Muscle of arm (tissue), 14 donors: ENCODE measurements at places on chromosomes 2 and 18.
A peak's percentile ranks its signal among the peaks of the same experiment; 100 is the strongest.

DNA sequence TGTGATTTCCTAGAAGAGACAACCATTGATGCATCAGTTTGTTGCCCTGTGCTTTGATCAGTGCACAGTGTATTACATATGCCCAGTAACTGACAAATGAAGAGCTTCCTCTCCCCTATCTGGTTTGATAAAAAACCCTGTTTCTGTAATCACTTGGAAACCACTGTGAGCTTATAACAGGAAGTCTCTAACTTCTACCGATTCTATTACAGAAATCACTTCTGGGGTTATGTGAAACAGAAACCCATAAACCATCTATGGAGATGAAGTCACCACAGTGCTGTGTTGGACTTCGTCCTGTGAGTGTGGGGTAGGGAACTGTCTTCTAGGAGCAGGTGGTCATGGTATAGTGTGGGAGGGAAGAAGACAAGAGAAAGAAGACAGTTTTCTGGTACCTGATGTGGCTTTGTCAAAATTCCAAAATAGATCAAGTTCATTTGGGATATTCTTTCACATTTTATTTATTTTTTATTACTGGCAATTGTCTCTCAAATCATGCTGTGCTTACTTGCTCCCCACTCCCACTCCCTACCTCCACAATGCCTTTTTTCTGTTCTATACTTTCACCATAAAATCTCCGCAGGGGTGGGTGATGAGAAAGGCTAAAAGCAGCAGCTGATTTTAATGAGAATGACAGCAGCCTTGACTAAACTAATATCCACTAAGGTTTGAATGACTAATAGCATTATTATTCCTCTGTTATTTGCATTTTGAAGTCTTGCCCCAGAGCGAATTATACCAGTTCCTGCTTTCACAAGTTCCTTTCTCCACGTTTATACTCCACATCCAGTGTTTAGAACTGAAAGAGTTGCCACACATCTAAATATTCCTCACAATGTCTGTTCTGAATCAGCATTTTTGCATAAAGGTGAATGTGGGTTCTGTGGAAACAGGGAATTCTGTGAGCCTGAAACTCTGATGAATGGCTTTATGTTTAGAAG lies 41.7 kb upstream of the RND3 start:
- no peak for DNase-seq

DNA sequence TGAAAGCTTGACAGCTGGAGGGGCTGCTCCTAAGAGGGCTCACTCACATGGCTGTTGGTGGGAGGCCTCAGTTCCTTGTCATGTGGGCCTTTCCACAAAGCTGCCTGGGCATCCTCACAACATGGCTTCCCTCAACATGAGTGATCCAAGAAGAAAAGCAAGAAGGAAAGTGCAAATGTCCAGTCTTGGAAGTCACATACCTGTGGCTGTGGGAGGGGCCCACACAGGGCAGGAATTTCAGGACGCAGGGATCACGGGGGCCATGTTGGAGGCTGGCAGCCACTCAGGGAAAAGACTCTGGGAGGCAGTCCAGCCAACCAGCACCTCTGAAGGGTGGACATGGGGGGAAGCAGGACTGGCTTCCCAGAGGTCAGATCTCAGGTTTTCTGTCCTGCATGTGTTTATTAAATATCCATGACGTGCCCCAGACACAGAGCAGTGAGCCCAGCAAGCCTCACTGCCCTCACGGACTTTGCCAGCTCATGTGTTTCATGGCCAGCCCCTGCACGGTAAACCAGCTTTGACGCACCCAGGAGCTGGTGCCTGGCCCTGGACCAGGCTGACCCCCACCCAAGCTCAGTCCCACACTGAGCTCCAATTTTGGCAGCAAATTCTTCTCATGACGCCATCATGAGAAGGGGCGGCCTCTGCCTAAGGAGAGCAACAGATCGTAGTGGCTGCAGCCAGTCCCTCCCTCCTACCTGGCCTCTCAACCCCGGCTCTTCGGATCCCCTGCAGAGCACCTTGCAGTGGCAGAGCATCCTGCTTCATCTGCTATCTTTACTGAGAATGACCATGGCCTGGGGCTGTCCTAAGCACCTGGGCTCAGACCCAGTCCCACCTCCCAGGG lies 34.7 kb upstream of the GPR17 start:
- DNase-seq: no peak

- no peak for DNase-seq
These were observed 9.9 kb downstream of the PLA2R1 start for GRCh38 chr2:160052531-160052930.

DNA sequence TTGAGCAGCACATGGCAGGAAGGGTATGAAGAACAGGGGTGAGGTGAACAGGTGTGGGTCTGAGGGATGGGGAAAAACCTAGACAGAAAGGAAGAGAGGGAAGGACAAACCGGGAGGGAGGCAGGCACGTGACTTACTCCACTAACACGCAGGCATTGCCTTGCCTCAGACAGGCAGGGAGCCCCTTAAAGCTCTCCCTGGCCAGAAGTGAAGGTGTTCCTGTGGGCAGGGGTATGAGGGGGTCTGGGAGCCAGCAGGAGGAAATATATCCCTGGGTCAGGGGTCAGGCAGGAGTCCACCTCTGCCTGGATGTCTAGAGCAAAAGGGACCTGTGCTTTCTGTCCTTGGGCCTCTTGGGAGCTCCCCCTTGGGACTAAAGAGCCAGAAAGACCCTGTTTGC lies 135.3 kb upstream of the EPAS1 start:
- DNase-seq: no peak

- no peak for DNase-seq
These were observed 529.1 kb upstream of the HNMT start for GRCh38 chr2:137435162-137435561.

- no peak for DNase-seq
These were observed 35.0 kb upstream of the CCDC85A start for GRCh38 chr2:56148825-56149224.

DNA sequence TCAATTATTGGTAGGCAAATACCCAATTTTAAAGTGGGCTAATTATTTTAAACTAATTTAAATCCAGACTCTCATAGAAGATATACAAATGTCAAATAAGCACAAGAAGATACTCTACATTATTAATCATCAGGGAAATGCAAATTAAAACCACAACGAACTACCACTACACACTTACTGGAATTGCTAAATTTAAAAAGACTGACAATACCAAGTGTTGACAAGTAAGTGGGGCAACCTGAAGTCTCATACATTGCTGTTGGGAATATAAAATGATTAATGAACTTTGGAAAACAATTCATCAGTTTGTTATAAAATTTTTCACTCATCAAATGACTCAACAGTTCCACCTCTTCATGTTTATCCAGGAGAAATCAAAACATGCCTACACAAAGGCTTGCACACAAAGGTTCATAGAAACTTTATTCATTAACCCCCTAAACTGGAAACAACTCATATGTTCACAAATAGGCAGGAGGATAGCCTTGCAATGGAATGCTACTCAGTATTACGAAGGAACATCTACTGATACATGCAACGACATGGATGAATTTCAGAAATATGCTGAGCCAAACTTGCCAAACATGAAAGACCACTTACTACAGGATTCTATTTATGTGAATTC lies 120.8 kb downstream of the MCFD2 start:
- no peak for DNase-seq

GRCh38 chr18:70243131-70243929 lies 37.8 kb upstream of the RTTN start:
- no peak for DNase-seq

DNA sequence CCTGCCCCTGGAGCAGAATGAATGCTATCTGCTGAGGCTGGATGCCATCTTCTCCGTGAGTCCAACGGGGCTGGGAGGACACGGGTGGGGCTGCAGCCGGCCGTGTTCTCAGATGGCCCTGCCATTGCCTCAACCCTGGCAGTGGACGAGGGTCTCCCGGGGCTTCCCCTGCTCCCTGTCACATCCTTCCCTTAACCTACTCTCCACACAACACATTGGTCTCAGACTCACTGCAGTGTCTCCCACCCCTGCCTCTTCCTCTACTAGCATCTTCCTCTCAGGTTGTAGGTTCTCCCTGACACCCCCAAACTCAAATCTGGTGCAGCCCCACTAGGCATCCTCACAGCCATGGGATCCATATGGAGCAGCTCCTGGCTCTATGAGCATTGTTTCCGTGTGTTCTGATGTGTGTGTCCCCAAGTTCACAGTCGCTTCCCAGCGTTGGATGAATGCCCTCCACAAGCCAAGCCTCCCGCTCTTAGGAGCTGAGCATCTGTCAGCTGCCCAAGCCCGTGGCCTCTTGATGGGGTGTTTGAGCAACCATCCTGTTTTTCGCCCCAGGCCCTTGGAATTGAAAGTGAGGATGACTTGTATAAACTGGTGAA lies 27.8 kb downstream of the OTOF start:
- no peak for DNase-seq

DNA sequence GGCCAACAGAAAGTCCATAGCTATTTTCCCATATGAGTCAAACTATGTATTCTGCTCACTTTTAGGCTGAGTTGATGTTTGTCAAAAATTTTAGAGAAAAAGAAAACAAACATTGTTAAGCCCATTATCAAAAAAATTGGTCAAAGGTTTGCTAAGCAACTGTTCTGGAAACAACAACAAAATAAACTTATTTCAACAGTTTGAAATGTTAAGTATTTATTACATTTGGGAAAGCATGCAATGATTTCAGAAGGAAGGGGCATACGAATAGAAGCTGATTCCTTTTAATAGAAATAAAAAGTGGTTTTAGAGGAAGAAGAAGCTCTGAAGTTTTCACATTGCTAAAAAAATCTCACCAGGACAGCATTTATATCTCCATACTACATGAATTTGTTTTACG lies 1837.5 kb upstream of the CELF4 start:
- no peak for DNase-seq

- no peak for DNase-seq
These were observed 312.9 kb downstream of the NCKAP5 start for GRCh38 chr2:133255360-133255759.

GRCh38 chr2:64750001-64750816 lies 96.5 kb upstream of the SERTAD2 start:
- peak; percentile 55 for DNase-seq

- no peak for DNase-seq
These were observed 179.3 kb downstream of the GLI2 start for GRCh38 chr2:120914839-120915521.

DNA sequence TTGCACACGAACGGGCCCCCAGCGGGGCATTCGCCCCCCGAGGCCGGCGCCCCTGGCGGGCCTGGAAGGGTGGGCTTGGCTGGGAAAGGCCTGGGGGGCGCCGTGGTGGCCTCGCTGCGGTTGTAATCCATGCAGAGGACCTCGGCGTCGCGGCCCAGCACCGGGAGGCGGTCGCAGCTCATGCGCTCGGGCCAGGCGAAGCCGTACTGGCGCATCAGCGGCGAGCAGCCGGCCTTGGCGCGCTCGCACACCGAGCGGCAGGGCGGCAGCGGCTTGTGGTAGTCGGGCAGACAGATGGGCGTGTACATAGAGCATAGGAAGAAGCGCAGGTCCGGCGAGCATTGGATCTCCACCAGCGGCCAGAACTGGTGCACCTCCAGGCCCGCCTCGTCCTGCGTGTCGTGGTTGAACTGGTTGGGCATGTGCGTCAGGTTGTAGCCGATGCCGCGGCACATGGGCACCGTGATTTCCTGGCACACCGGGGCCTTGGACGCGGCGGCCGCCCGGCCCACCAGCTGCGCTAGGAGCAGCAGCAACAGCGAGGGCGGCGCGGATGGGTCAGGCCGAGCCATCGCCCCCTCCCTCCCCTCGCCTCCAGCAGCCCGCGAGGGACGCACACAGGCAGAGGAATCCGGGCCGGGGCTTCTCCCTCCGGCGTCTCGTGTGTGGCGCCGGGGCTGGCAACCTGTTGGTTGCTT lies 1.4 kb downstream of the FZD5 start:
- no peak for DNase-seq
